ENCODE measurements at places on chromosomes 2 and 18.

GRCh38 chr2:26582890-26583289 lies 58.3 kb downstream of the CIB4 start:
- no peak for DNase-seq

- no peak for DNase-seq
Observed at GRCh38 chr2:67054728-67055127, 342.4 kb upstream of the ETAA1 start.

- DNase-seq: no peak
Observed at GRCh38 chr2:19484736-19485135, 126.3 kb upstream of the OSR1 start.

GRCh38 chr18:615773-616172 lies 19.0 kb downstream of the CLUL1 start:
- no peak for DNase-seq

DNA sequence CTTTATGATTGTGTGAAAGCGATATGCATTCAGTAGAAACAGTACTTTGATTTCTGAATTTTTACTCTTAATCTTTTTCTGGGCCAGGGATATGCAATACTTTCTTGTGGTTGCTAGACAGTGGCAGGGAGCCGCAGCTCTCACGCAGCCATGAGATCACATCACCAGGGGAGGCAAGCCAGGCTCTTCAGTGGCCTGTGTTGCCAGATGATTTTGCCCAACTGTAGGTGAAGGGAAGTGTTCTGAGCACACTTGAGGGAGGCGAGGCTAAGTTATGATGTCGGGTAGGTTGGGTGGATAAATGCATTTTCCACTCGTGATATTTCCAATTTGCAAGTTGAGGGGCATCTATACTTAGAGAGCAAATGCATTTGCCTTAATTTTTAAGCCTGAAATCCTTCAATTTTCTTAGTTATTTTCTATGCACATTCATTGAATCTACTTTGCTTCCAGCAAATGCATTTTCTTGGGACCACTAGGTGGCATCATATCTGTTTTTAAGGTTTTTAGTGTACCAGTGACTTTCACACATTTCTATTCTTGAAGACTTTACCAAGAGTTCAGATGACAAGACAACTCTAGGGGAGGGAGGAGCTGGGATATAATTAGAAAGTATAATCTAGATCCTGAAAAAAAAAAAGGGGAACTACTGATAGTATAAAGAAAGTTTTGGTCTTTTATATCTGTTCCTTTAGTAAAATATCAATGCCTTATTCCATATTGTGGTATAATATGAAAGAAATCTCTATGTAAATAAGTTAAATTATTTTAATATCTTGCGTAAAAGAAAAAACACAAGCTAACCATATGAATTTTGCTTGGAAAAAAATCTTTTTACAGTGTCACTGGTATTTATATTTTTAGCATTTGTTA lies 643.3 kb downstream of the SOCS6 start:
- DNase-seq: no peak

DNA sequence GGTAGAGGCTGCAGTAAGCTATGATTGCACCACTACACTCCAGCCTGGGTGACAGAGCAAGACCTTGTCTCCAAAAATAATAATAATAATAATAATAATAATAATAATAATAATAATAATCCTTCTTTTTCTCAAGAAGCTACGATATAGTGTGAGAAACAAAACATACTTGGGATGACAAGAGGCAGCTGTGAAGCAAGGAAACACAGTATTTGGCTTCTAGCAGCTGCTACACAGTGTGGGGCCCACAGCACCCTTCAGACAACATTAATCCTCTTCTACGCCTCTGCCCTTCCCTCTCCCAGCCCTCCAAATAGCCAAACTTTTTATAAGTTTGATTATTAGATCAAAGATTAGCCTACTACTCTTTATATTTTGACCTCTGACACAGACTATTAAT lies 62.2 kb downstream of the MYOM1 start:
- no peak for DNase-seq

GRCh38 chr2:49044350-49045079 lies 109.8 kb downstream of the FSHR start:
- no peak for DNase-seq

Measured in HCT116 (cell line).